ENCODE measurements at places on chromosomes 7 and 10.

GRCh38 chr7:134431815-134432214 lies 27.1 kb downstream of the AKR1B1 start:
- no peak for DNase-seq

- DNase-seq = no peak
Observed at GRCh38 chr10:48498940-48499510, 105.8 kb downstream of the ARHGAP22 start.

DNA sequence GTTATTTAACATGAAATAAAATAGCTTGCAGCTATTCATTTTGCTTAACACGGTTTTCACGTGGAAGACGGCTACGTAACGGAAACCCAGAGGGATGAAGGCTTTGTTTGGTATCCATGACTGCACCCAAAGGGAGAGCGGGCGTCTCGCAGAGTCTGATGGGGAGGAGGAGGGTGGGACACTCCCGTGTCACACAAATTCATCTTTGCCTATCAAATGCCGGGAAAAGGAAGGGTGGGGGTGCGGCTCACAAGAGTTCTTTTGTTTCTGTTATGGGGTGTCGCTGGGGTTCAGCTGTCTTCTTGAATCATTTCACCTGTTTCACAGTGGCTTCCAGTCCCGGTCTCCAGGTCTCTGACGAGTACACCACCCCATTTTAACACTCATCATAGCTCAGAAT lies 108.5 kb downstream of the ZRANB1 start:
- DNase-seq = no peak

- DNase-seq = peak; percentile 90
Observed at GRCh38 chr10:119650692-119651513, at the start of gene BAG3. BAG3 (plus strand) TSS chr10:119651380; CDS start chr10:119651676, 296 bp downstream.

GRCh38 chr7:66518151-66518691 lies 110.5 kb upstream of the KCTD7 start:
- DNase-seq = no peak

DNA sequence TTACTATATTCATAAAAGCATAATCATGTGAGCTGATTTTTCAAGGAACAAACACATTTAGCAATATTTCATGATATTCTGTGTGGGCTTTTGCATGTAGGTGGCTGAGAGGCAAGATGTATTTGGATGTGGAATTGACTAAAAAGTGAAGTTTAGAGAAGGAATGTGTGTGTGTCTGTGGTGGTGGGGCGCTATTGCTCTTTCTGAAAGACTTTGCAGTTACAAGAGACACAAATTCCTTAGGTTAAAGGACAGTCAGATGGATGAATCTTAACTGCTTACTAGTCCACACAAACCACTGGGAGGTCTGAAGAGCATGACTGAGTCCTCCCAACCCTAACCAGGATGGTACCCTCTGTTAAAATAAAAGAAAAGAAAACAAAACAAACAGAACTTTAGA lies 200.1 kb downstream of the SDHAF3 start:
- DNase-seq = no peak

GRCh38 chr7:157090485-157091165 lies 48.1 kb upstream of the UBE3C start:
- DNase-seq = no peak

DNA sequence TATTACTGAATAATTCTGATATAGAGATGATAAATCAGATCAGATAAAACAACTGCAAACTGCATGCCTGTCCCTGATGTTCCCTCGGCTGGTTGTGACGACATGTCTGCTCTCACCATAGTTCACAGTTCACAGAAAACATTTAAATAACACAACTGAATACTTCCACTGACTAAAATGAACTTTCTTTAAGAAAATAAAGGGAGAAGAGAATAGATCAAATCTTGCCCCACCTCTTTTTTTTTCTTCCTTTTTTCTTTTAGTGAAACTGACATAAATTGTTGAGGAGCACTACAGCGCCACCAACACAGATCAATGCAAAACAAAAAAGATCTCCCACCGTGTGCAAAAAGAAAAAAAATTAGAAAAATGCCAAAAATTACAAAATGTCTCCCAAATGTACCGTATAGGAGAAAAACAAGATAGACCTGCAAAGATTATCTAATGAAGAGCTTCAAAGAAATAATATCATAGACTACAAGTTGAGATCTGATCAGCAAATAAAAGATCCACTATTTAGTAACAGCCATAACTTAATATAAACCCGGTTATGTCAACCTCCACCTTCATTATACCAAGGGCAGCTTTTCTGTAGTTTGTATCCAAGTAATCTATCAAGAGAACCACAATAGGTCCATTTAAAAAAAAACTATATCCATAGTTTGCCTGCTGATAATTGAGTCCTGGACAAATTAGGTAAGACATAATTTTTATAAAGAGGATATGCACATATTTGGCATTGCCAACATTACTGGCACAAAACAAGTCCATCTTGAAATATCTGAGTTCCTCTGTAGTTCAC lies 30.7 kb upstream of the EPC1 start:
- DNase-seq = peak; percentile 39

- DNase-seq = no peak
Observed at GRCh38 chr7:151237244-151238189, 5.2 kb downstream of the CHPF2 start.

GRCh38 chr10:66804962-66805361 lies 120.9 kb upstream of the LRRTM3 start:
- DNase-seq = no peak

GRCh38 chr10:117900280-117900679 lies 146.5 kb downstream of the RAB11FIP2 start:
- DNase-seq = no peak

- DNase-seq = no peak
Observed at GRCh38 chr10:53978301-53978700, 822.7 kb downstream of the PCDH15 start.

- DNase-seq = no peak
Observed at GRCh38 chr7:48481235-48481634, 310.0 kb downstream of the ABCA13 start.

- DNase-seq = no peak
Observed at GRCh38 chr7:38744746-38745145, 113.6 kb upstream of the AMPH start.

DNA sequence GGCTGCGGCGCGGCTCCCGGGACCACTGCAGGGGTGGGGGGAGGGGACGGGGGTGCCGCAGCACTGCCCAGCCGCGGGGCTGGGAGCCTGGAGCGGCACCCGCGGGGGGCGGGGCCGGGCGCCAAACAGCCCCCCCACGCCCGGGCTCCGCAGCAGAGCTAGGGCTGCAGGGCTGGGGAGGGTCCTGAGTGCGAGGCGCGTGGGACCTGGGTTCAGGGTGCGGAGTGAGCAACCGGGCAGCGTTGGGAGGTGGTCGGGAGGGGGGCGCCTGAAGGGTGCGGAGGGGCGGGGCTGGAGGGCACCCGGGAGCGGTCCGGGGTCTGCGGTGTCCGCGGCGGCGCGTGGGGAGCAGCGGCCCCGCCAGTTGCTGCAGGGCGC lies 528 bp downstream of the CAMK2G start:
- peak; percentile 27 for DNase-seq

- DNase-seq = no peak
Observed at GRCh38 chr7:36129048-36129534, 24.0 kb upstream of the EEPD1 start.

- DNase-seq = no peak
Observed at GRCh38 chr10:133523631-133524203, 3.4 kb upstream of the CYP2E1 start.

GRCh38 chr7:138618933-138619332 lies 82.2 kb downstream of the SVOPL start:
- DNase-seq = no peak

GRCh38 chr7:600149-601035 lies 80.7 kb upstream of the PDGFA start:
- no peak for DNase-seq

- peak; percentile 34 for DNase-seq
Observed at GRCh38 chr7:101804967-101805366, 12.5 kb upstream of the CUX1 start.

DNA sequence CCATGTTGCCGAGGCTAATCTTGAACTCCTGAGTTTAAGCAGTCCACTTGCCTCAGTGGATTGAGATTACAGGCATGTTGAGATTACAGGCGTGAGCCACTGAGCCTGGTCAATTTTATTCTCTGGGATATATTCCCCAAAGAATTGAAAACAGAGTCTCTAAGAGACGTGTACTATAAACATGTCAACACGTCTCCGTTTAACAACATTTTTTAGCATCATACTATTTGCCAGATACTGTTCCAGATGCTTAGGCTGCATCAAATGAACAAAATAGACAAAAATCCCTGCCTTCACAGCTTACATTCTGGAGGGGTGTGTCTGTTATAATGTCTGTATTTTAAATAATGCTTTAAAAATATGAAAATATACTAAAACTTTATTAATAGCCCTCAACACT lies 54.1 kb upstream of the PRKG1 start:
- DNase-seq = no peak

GRCh38 chr7:140542228-140542603 lies 62.9 kb upstream of the MKRN1 start:
- no peak for DNase-seq

GRCh38 chr7:157355784-157356511 lies 19.1 kb downstream of the DNAJB6 start:
- no peak for DNase-seq

DNA sequence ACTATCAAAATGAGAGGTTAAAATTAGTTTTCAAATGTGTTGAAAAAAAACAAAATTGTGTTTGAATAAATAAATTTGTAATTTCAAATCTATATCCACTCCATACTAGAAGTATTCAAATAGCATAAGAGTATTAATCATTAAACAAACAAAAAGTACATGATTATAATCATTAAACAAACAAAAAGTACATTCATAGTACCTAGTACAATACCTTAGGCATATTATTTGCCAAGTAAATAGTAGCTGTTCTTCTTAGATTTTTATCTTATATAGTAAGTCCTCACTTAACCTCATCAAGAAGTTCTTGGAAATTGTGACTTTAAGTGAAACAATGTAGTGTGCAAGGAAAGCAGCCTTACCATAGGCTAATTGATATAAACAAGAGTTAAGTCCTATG lies 349.3 kb upstream of the VWC2 start:
- no peak for DNase-seq

DNA sequence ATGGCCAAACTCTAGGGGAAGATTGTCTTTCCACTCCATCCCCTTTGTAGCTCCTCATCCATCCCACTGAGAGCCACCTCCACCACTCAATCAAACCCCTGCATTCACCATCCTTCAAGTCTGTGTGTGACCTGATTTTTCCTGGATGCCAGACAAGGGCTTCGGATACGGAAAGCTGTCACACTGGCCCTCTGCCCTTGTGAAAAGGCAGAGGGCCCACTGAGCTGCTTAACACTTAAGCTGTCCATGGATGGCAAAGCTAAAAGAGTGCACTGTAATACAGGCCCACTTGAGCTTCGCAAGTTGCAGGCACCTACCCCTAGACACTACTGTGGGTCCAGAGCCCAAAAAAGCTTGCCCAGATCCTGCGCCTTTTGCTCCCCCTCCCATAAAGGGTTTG lies 237.2 kb downstream of the MAGI2 start:
- DNase-seq = no peak

GRCh38 chr10:131814567-131815265 lies 86.1 kb upstream of the PPP2R2D start:
- DNase-seq = no peak

DNA sequence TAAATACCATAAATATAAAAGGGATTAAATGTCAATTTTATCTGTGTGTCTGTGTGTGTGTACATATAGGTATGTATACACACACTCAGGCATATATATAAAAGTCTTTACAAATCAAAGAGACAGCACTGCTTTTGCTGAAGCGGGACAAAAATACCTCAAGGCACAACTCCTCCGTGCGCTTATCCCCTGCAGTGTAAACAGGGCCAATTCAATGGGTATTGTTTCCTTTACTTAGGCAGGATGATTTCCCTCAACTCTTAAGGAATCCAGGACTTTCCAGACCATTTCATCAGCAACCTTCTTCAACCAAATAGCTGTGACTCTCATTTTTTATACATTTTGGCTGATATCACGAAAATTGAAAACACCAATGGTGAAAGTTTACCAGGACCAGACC lies 227.7 kb downstream of the CRPPA start:
- DNase-seq = peak; percentile 90

- DNase-seq = no peak
Observed at GRCh38 chr7:94417901-94418300, 23.2 kb downstream of the COL1A2 start.

- DNase-seq = no peak
Observed at GRCh38 chr7:111919631-111920179, 286.5 kb downstream of the DOCK4 start.

DNA sequence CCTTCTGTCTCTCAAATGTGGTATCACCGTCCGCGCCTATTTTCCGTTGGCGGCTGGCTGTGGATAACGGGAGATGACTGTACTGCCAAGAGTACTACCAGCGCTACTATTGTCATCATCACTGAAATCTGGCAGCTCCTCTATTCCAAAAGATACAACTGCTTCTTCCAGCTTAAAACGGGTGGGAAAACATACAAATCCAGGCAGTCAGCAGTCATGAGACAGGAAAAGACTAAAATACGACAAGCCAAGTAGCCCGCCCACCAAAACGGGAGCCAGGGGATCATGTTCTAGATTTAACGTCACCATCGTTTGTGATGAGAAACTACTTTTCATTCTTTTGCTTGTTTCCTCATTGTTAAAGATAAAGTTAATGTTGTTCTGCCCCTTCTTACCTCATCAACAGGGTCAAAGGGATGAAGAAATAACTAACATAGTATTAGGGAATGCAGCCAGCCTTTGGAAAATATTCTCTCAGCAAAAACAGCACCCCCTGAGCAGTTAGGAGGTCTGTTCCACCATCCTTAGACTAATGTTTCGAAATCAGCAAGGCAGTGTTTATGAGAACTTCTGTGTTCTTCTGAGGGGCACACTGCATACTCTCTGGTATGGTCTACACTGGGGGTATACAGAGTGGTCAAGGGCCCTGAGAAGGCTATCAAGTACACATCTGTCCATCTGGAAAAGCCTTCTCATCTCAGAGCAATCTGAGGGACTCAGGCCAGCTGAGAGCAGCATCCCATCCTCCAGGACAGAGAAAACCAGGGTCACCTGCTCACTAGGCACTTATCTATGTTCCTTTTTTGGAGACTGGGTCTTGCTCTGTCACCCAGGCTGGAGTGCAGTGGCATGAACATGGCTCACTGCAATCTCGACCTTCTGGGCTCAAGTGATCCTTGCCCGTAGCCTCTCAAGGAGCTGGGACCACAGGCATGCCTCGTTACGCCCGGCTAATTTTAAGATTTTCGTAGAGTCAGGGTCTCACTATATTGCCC lies 47.5 kb downstream of the GNA12 start:
- no peak for DNase-seq

- no peak for DNase-seq
Observed at GRCh38 chr7:106756884-106757283, 95.9 kb upstream of the CCDC71L start.

DNA sequence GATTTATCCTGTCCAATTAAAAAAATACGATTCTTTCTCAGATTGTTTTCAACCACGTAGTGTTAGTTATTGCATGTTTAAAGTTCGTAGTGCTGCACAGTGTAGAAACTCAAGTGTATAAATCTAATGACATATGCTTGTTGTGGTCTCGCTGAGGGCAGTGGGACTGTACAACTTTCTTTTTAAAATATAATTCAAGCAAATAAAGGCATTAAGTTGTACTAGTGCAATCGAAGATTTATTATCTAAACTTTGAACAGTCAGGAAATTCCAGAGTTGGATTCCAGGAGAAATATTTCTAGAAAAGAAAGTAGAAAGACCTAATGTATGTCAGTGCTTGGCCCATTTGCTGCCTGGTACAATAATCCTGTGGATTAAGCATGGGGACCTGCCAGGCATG lies 124.1 kb upstream of the HPS1 start:
- DNase-seq = no peak

- peak; percentile 77 for DNase-seq
Observed at GRCh38 chr7:101164071-101164840, 1.1 kb downstream of the VGF start.

- DNase-seq = no peak
Observed at GRCh38 chr7:64614812-64615211, 51.1 kb upstream of the ZNF107 start.

- DNase-seq = peak; percentile 2
Observed at GRCh38 chr7:33904681-33905388, 504 bp upstream of the BMPER start.

Measured in HAP-1 (cell line).